ENCODE measurements at places on chromosomes 5 and 9.

DNA sequence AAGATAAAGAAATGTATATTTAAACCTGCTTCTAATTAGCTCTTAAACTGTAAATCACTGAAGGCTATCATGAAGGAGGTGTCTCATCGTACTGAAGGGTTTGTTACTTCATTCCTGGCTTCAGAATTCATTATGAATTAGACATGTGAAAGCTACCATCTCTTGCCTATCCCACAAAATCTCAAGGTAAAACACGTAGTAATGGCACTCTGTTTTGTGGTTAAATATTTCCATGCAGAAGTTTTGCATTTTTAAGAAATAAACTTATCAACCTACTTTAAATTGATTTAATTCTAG is 490.7 kb upstream of the NUDT12 start:
- no peak for DNase-seq

- DNase-seq = no peak
Measured at GRCh38 chr9:92971121-92971520, 23.8 kb downstream of the FGD3 start.

DNA sequence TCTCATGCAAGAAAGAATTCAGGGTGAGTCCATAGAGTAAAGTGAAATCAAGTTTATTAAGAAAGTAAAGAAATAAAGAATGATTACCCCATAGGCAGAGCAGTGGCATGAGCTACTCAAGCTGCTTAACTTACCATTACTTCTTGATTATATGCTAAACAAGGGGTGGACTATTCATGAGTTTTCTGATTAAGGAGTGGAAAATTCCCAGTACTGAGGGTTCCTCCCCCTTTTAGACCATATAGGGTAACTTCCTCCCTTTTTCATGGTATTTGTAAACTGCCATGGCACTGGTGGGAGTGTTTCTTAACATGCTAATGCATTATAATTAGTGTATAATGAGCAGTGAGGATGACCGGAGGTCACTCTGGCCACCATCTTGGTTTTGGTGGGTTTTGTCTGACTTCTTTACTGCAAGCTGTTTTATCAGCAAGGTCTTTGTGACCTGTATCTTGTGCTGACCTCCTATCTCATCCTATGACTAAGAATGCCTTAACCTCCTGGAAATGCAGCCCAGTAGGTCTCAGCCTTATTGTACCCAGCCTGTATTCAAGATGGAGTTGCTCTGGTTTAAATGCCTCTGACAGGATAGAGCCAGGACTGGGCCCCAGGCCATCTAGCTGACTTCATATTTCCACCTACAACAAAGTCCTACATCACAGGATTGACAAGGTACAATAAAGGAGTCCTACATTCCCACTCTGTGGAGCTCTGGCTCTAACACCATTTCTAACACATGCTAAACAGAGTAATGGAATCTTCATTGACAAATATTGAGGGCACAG is 186.7 kb downstream of the NXNL2 start:
- no peak for DNase-seq

DNA sequence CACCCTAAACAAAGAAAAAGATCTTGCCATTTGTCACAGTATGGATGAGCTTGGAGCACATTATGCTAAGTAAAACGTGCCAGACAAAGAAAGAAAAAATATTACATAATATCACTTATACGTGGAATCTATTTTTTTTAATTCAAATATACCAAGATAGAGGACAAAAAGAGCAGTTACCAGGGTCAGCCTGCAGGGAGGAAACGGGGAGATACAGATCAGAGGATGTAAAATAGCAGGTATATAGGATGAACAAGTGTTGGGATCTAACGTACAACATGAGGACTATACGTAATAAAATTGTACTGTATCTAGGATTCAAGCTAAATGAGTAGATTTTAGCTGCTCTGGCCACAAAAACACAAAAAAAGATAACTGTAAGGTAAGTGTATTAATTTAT is 247.5 kb downstream of the TMEM161B start:
- DNase-seq = no peak

- peak; percentile 74 for DNase-seq
Measured at GRCh38 chr5:143494162-143494561, 90.7 kb upstream of the NR3C1 start.

DNA sequence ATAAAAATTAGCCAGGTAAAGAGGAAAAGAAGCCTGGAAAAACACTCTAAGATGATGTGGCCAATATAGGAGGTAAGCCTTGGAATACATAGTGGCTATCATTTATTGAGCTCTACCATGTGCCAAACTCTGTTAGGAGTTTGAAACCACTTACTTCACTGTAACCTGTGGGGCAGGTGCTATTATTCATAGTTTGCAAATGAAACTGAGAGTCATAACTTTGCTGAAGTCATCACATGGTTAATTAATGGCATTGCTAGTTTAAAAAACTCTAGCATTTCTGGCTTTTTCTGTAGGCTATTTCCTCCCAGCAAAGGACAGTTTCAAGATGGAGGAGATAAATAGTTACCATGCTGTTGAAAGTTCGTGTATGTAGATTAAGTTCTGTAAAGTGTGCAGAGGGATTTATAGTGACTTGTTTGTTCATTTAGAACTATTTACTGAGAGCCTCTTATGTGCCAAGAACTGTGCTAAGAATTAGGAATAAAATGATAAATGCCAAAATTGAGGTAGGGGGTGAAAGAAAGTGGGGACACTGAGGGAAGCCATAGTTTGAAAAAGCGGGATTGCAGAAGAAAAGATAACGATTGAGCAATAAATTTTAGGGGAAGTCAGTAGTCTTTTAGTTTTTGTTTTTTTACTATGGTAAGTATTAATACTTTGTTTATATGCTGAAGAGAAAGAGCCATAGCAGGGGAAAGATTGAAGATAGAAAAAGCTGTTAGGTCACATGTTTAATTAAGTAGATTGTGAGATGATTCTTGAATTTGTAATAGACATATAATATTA is 57.2 kb downstream of the WDR70 start:
- no peak for DNase-seq

DNA sequence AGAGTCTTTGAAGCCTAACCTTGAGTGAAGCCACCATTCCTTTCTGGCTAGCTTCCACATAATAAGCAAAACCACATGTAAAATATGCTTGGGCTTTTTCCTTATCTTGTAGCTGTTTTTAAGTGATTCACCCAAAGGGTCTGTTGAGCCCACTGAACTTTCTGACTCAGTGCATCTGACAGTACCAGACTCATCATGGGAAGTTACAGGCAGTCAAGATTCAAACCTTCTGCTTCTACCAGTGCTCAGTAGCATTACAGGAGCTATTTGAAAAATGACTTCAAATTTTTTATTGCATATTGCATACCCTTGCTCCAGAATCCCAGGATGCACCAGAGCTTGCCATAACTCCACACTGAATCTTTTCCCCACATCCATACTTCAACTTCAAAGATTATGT is 87.5 kb upstream of the PTPRD start:
- DNase-seq = no peak

DNA sequence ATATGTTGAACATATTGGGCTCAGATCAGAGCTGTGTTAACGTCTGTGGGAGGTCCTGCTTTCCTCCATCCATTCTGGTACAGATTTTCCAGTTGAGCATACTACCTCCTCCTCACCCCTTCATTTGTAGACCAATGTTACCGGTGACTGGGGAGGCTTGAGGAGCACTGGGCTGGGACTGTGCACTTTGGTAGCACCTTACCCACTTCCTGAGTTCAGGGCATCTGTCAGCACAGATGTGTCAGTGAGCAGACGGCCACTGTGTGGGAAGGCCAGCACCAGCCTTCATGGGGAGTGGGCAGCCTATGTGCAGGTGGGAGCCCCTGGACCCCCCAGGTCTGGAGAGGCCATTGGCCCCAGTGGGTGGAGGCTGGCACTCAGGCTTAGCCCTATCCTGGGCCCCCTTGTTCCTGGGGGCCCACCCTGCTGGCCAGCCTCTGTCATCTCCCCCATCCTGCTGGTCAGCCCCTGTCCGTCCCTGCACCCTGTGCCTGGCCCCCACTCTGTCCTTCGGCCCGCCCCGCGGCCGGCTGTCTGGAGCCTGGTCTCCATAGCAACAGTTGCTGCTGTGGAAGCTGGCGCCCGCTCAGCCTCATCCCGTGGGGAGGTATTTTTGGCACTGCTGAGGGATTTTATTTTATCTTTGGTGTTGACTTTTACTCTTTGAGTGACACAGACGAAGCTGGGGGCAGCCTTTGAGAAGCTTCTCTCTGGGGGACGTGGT is 21.3 kb downstream of the WNK2 start:
- DNase-seq = no peak

- no peak for DNase-seq
Measured at GRCh38 chr9:37951671-37952449, 47.9 kb upstream of the SLC25A51 start.

DNA sequence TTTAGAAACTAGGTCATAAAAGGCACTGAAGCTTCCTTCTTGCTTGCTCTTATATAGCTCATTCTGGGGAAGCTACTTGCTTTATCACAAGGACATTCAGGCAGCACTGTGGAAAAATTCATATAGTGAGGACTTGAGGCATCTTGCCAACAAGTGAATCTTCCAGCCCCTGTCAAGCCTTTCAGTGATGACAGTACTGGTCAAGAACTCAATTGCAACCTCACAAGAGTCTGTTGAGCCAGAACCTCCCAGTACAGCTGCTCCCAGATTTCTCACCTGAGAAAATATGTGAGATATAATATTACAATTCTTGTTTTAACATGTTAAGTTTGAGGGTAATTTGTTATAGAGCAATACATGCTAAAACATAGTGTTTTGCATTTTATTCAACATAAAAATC is 2011.0 kb upstream of the NUDT12 start:
- no peak for DNase-seq

GRCh38 chr5:116669261-116670031 is 94.8 kb upstream of the SEMA6A start:
- no peak for DNase-seq

DNA sequence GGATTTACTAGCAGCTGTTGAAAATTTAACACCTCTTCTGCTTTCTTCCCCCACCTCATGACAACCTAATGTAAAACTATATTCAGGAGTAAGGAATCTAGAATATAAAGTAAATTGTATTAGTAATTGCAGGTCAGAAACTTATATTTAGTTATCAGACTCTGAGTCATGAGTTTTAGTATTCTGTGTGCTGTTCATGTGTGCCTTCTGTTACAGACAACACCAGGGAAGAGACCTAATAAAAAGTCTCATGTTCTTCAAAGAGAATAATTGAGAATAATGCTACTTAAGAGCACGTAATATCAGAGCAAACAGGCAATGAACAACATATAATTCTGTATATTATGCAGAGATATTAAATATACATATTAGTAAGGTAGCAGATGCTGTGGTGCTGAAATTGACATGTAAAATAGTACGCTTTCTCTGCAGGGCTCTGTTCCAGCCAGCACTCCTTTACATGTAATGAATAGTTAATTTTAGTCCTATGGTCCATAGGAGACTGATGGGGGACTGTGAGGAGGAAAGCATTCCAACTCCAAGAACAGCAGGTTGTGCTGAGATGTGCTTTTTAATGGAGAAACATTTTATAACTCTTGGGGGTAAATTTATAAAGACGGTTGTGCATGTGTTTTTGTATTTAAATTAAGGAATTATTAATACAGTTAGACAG is 106.4 kb downstream of the ZSWIM6 start:
- DNase-seq = no peak

DNA sequence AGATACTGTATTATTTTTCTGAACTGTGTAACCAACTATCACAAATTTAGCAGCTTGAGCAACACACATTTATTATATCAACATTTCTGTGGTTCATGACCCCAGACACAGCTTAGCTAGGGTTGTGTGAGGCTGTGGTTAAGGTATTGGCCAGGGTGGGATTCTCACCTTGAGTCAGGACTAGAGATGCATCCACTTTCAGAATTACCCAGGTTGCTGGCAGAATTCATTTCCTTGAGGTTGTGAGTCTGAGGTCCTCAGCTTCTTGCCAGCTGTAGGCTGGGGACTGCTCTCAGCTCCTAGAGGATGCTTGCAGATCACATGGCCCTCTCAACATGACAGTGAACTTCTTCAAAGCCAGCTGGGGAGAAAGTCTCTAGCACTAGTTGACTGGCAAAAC is 122.5 kb upstream of the RASGRF2 start:
- no peak for DNase-seq

DNA sequence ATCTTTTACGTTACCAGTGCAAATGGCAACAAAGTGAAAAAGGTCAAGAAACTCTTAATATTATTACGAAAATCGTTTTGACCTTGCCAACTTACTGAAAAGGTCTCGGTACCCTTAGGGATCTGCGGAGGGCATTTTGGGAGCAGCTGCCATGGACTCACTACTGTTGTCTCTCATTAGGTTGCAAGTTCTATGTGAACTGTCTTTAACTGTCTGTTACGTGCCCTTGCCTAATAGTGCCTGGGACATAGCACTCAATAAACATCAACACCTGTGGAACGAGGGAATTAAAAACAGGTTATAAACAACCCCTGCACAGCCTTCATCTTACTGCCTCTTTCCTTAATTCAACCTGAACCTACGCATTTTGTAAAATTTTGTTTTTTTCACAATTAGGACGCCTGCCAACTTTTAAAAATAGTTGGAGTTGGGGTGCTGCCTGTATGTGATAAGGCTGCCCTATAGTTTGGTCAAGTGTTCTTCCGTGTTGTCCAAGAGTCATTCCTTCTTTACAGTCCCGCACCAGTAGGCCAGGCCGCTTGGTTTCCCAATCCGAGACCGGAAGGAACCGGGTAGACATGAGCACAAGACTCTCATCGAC is 527 bp upstream of the SREK1 start:
- DNase-seq = no peak

- no peak for DNase-seq
Measured at GRCh38 chr9:130437011-130437789, 7.6 kb upstream of the ASS1 start.

DNA sequence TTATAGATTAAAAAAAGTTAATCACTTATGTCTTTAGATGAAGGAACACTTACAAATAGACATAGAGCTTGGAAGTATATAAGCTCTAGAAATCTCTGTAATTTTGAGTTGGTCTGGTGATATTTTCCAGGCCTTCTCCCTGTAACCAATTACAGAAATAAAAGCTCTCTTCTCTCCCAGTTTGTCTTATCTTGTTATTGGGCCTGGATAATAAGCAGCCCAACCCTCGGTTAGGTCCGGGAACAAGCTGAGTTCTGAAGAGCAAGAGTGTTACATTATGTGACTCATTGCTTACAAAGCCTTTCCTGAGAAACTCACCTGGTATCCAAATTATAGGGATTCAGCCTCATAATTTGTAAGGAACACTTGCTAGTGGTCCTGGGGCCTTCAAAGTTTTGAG is 1146.2 kb downstream of the CDH9 start:
- no peak for DNase-seq

- no peak for DNase-seq
Measured at GRCh38 chr5:160352308-160352707, 18.1 kb downstream of the C1QTNF2 start.

DNA sequence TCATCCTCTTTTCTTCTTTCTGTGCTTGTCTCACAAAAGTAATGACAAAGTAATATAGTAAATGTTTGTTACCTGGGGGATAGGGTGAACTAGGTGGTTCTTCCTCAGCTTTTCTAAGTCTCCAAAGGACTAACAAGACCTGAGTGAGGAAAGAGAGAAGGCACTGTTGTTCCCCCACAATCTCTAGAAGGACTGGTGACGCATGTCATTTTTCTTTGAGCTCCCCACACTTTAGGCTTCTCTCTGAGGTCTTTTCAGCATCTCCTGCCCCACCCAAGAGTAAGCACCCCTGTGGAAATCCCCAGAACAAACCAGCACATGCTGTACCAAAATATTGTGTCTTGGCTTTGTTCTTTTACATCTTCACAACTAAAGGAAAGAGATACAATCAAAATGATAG is 2.4 kb upstream of the IL7R start:
- DNase-seq = no peak

GRCh38 chr9:20041697-20042081 is 252.9 kb upstream of the SLC24A2 start:
- no peak for DNase-seq

Data from mammary epithelial cell (primary cell).